ENCODE measurements at places on chromosomes 2 and 18. TPM values are rescaled to one million over a fixed set of nuclear protein-coding genes. Genes with fewer than 3 reads are reported as not detected.

- no peak for DNase-seq
These were observed 127.2 kb downstream of the ANKRD44 start for GRCh38 chr2:197183355-197183754.

GRCh38 chr2:28004086-28004485, 113.6 kb downstream of the BABAM2 start:
- DNase-seq = no peak

GRCh38 chr2:200307724-200308545, 1.4 kb downstream of the SPATS2L start:
- no peak for DNase-seq

GRCh38 chr2:109182426-109182825, 53.4 kb downstream of the SH3RF3 start:
- DNase-seq = no peak

GRCh38 chr2:6545336-6545735, 320.4 kb downstream of the CMPK2 start:
- DNase-seq = no peak

DNA sequence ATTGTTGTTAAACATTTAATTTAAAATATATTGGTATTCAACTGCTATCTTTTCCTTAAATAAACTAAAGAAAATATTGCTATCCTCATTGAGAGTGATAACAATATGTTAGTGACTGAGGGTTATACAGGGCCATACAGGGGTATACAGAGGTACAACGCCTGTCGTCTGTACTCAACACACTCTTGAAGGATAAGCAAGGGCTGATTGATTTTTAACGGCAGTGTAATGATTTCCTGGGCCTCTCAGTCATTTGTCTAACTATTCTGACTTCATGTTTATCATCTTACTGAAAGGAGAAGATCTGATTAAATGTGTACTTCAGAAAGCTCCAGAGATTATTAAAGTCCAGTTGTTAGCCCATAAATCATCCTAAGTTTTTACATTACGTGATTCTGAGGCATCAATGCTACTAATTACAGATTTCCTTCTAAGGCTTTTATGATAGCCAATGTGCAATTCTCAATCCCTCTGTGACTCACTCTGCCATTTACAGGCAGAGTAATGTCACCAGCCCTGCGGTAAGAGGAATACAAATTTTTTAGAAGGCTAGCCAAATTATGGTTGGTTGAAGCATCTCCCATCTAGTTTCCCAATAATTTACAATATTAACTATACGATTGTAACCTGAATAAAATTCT, 893.0 kb upstream of the CHAC2 start:
- DNase-seq = no peak

DNA sequence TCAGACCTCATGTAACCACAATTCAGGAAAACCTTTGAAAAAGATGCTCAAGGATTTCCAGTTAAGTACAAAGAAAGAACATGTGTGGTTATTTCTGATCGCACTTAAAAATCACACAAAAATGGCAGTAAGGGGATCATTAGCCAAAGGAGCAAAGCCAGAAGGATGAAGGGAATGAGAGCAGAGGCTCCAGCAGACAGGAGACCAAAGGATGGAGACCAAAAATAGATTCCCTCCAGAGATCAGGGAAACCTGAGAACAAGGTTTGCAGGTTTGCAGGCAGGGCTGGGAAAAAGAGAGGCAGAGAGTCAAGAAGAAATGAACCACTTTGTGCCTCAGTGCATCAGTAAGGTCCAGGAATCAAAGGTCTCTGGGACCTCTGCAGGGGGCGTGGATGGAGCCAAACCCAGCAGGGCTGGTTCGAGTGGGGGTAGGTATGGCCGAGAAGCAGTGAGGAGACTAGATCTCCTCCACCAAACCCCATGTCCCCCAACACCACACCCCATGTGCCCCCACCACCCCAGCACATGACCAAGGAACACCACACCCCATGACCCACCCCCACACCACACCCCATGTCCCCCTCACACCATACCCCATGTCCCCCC, 98.5 kb upstream of the GPC1 start:
- DNase-seq = no peak

DNA sequence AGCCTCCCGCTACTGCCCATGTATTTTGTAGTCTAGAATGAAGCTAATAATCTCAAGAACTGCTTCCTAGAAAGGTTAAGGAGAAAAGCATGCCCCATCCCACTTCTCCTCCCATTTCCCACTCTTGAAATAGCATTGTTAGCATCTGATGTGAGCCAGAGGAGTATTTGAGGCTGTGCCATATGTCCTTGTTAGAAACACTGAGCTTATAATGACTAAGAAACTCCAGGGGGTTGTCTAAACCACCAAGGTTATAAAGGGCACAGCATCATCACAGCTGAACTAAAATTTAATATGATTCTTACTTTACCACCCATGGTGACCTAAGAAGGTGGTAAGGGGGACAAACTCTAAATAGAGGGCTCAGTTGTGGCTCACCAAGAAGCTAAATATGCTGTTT, 16.6 kb downstream of the TSPYL6 start:
- no peak for DNase-seq

DNA sequence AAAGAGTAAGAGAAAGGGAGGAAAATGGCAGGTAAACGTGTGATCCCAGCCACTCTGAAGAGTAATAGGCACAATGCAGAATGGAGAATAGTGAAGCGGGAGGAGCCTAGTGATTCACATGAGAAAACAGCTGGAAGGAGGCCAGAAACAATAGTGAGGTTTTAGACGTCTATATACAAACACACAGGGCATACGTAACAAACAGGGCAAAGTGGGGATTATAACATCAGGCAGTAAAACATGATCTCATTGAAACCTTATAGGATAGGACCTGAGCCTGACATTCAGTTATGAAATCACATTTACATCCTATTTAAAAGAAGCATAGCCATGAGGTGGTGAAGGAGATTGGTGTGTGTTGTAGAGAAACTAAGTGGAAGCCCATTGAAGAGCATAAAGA, 33.0 kb upstream of the GATA6 start:
- DNase-seq = no peak

- DNase-seq = no peak
These were observed 233.8 kb downstream of the ICOS start for GRCh38 chr2:204170411-204170810.

- DNase-seq = no peak
These were observed 68.6 kb downstream of the MERTK start for GRCh38 chr2:111967018-111967417.

- no peak for DNase-seq
These were observed 4.6 kb upstream of the GALM start for GRCh38 chr2:38661306-38661705.

DNA sequence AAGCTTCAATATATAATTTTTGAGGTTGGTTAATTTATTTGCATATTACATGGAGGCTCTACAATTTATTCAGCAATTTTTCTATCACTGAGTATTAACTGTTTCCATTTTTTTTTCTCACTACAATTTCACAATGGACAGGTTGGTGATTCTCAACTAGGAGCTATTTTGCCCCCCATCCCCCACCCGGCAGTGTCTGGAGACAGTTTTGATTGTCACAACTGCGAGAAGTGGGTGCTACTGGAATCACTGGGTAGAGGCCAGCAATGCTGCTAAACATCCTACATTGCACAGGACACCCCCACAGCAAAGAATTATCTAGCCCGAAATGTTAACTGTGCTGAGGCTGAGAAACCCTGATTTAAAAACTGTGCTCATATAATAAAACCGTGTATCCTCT, 82.6 kb downstream of the CCDC93 start:
- DNase-seq = no peak

DNA sequence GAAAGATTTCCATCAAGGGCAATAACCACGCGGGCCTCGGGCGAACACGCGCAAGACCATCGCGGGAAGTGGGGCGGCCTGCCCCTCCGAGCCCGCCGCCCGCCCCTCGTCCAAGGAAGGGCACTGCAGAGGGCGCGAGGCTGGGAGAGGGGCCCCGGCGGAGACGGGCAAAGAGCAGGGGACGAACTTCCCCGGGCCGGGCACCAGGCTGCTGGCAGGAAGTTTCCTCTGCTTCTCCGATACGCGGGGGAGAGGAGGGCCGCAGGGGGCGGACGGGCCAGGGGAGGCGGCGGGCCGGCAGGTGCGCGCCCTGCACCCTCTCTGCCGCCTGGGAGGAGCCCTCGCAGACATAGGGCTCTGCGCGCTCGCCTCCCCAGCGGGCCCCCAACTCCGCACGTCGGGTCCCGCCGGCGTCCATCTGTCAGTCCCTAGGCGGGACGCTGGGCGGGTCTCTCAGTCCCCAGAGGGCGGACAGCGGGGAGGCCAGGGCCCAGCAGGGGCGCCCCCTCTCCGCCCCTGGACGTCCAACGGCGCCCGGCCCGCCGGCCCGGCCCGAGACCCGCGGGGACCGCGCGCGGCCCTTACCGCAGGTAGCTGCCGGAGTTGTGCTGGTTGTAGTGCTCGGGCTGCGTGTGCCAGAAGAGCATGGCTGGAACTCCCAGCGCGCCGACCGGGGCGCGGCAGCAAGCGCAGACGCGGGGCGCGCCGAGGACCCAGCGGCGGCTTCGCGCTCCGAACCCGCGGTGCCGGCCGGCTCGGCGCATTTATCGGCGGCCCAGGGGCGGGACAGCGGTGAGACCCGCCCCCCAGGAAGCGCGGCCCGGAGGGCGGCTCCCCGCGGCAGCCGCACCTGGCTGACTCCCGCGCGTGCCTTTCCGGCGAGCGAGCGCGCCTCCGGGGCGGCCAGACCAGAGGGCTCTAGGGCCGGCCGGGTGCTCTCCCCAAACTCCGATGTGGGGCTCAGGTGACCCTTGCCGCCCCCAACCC, at the start of gene TFCP2L1:
TSS of gene TFCP2L1 (minus strand) at position 740 of the 987 bp plus-strand sequence. CDS start at position 647, 93 bp downstream.
- DNase-seq = no peak

DNA sequence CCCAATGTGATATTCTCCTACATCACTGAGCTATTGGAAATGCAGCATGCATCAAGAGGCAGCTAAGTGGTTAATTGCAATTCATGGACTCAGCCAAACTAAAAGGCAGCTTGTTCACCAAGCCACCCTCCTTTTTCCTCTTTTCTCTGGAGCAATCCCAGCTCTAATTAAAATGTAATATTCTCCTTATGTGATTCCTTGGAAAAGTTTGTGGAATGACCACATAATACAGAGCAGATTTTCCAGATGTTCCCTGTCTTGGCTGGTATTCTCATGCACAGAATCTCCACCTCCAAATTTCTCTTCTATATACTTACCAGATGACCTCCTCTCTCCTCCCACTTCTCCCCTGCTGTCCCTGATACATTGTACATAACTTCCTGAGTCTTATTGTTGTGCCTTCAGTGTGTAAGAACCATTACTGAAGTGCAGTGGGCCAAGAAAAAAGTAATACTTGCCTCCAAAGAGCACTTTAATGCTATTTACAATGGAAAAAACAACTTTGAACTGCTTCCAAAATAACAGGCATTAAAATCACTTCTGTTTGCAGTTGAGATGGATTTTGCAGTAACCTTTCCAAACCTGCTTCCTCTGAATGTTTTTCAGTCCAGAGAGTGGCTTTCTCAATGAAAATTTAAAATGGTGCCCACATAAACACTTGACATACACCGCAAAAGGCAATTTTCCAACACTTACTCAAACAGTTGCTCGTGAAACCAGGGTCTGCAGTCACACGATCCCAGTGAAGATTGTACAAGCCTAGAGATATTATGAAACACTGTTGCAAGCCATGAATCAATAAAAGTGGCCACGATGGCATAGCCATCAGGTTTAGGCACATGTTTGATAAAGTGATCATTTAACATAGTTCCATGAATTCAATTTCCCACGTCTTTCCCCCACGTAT, 258.0 kb downstream of the MTX2 start:
- no peak for DNase-seq

DNA sequence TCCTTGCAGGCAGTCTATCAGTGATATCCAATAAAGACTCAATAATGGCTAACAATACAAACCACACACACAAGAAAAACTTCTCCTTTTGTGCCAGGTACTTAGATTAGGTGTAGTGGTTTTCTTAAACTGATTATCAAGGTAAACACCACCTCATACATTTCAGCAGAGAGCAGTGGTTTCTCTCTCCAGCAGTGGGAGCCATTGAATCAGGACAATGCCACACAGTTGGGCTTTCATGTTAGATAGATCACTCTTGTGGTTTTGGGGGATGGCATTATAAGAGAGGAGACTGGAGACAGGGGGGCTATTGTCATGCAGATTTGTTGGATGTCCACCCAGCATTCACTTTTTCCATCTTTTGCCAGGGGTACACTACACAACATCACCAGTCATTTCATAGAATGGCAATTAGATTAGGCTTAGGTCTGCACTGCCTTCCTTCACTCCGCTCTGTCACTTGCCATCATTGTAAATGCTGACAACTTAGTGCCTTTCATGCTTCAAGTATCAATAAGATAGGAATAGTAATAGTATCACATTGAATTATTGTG, 13.6 kb upstream of the IRS1 start:
- DNase-seq = no peak

CCDC141 gene
- polyA plus RNA-seq = 9.8 TPM

HAAO gene
- 0.80 TPM for polyA plus RNA-seq

DAPL1 gene
- polyA plus RNA-seq = not detected

CAPN13 gene
- not detected for polyA plus RNA-seq

AGXT gene
- not detected for polyA plus RNA-seq

CYP26B1 gene
- not detected for polyA plus RNA-seq

All from naive thymus-derived CD8-positive, alpha-beta T cell (primary cell).